Activated T-cell treated with anti-CD3 and anti-CD28 coated beads, Interleukin-2, amount 50 U/mL, for 72 hours (primary cell): ENCODE measurements at places on chromosomes 3 and 15.

GRCh38 chr15:93035953-93036810, 52.8 kb downstream of the RGMA start:
- DNase-seq = peak; percentile 67

DNA sequence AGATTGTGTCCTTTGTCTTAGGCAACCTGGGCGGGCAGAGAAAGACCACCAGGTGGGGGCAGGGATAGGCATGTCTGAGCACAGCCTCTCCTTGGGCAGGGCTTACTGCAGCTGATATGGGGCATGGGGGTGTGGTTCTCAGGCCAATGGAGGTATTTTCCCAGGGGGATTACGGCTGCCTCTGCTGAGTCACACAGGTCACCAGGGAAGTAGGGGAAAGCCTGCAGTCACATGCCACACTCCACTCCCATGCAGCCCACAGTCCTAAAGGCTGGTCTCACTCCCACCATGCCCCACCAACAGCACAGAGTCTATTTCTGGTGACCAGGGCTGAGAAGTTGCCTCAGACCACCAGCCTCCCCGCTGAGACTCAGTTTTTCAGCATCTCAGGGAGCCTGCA, 466.4 kb downstream of the DIPK2A start:
- DNase-seq = no peak

- no peak for DNase-seq
Measured at GRCh38 chr15:68061171-68061570, 7.1 kb downstream of the PIAS1 start.

- DNase-seq = no peak
Measured at GRCh38 chr3:4077950-4078349, 225.2 kb upstream of the SETMAR start.

DNA sequence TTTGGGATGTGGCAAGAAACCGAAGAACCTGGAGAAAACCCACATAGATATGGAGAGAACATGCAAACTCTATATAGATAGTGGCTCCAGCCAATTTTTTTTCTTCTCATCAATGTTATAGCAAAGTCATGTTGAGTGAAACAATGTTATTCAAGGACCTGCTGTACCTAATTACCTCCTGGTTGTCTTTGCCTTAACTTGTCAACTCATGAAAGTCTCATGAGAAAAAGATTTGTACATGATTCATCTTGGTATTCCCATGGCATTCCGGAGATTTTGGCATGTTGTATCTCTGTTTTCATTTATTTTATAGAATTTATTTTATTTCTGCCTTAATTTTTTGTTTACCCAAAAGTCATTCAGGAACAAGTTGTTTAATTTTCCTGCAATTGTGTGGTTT, 303.8 kb upstream of the CDIN1 start:
- no peak for DNase-seq

GRCh38 chr15:58597943-58598828, 151.3 kb downstream of the ADAM10 start:
- no peak for DNase-seq

DNA sequence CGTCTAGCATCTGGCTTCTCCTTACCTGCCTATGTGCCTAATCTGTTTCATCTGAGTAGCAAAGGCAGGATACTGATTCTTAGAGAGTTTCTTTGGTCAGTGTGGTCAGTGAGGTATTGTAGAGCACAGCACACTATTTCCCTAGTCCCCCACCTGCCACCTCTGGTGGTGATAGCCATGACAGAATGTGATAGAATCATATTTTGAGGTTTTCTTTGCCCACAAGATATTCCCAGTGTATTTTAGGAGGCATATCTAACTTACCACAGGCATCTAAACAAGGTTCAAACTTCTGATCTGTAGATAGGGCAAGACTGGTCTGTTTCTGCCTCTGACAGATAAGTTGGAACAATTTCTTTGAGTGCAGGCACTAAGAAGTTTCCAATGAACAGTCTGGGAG, 188.0 kb downstream of the SOX2 start:
- DNase-seq = no peak

GRCh38 chr3:183577346-183577745, 21.8 kb upstream of the KLHL6 start:
- no peak for DNase-seq

- DNase-seq = no peak
Measured at GRCh38 chr3:17055374-17056276, 170.9 kb downstream of the PLCL2 start.

DNA sequence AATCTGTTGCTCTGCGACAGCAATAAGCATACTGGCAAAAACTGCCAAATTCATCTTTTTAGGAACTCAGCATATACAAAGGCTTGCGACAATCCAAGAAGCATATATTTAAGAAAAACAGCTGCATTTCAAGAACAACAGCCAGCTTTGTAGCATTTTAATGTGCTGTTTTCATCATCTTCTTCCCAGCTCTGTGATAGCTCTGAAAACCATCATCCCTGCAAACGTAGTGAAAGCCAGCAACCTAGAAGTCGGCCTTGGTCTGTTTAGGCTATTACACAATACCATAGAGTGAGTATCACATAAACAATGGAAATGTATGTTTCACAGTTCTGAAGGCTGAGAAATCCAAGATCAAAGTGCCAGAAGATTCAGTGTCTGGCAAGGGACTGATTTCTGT, 187.5 kb downstream of the NAALADL2 start:
- no peak for DNase-seq
